Stimulated activated CD8-positive, alpha-beta memory T cell treated with anti-CD3 and anti-CD28 coated beads, Interleukin-15, amount 100 ng/mL, for 1 hour (primary cell): ENCODE measurements at places on chromosomes 3 and 15.

GRCh38 chr15:57227166-57227565, 149.1 kb upstream of the CGNL1 start:
- no peak for DNase-seq

- no peak for DNase-seq
Measured at GRCh38 chr3:126256251-126256650, 75.9 kb upstream of the ALDH1L1 start.

DNA sequence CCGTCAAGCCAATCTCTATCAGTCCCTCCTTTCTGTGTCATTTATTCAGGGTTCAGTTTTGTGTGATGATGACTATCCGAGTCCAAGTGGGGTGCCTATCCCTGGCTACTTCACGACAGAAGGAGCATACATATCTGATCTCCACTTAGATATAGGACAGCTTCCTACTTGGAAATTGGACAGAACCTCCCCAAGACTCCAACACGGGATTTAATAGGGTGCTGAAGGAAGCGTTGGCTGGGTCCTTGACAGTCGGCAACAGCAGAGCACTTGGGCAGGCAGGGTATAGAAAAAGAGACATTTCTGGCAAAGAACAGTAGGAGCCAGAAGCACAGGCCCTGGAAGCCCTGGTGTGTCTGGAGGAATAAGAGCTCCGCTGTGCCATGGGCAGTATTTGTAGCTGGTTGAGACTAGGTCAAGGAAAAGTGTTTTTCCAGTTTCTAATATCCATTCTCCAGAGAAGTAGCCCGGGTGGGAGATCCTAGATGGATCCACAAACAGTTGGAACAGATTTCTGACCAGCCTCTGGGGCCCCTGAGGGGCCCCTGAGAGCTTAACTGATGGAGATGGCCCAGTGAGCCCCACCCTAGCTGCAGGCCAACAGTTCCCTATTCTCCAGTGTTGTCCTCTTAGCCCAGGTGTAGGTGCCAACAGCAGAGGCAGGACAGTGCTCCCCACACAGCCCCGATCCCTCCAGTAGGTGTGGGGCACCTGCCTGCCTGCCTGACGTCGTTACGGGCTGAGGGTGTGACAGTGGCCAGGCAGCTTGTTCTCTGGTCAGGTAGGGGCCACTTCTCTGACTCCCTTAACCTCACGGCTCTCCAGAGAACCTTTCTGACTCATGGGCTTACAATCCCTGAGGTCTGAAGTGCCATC, 130.8 kb downstream of the CHCHD6 start:
- no peak for DNase-seq

DNA sequence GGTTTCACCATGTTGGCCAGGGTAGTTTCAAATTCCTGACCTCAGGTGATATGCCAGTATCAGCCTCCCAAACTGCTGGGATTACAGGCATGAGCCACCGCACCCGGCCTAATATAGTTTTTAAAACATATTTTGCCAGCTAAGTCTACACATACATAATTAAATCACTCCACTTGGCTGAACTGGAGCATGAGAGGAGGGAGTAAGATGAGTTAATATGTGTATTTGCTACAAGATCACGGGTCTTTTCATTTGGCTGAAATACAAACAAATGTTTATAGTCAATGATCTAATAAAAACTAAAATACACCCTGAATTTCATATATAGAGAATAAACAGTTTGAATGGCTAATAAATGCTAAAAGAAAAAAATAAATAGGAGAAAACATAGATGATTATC, 25.3 kb downstream of the SLC30A4 start:
- DNase-seq = no peak

GRCh38 chr15:77507911-77508310, 87.2 kb downstream of the HMG20A start:
- DNase-seq = no peak

GRCh38 chr3:189967254-189967865, 153.3 kb downstream of the P3H2 start:
- DNase-seq = no peak

DNA sequence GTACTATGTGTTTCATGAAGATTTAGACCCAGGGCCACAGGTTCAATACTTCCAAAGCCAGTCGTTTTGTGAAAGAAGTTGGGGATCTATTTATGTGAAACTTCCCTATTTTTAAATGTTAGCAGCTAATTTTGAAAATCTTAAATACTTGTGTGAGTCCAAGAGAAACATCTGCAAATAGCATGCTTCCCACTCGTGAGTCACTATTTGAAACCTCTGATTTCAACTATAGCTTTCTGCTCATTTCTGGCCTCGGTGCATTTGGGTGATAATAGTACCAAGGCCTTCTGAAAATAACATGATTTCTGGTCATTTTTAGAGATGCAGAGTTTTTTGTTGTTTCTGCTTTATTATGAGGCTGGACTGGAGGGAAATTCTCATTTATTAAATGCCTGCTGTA, 110.0 kb downstream of the OPA1 start:
- no peak for DNase-seq

GRCh38 chr3:99881121-99881524, 63.5 kb downstream of the CMSS1 start:
- no peak for DNase-seq

GRCh38 chr3:13525827-13526625, 22.9 kb upstream of the FBLN2 start:
- no peak for DNase-seq

DNA sequence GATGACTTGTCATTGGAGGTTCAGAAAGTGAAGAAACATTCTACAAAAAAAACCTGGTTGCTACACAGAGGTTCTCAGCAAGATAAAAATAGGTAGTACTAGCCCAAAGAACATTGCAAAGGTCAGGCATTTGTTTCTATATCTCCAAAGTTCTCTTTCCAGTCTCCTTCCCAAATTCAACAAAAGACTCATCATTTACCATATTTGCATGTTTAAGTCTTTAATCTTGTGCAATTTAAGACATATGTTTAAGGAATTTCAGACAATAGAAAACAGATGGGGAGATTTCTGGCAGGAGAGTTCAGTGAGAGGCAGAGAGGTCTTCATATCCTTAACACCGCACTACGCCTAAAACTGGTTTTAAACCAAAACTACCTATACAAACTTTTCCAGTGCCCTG, 173.8 kb upstream of the THBS1 start:
- DNase-seq = no peak

GRCh38 chr15:85760049-85760448, 34.7 kb downstream of the KLHL25 start:
- DNase-seq = no peak

DNA sequence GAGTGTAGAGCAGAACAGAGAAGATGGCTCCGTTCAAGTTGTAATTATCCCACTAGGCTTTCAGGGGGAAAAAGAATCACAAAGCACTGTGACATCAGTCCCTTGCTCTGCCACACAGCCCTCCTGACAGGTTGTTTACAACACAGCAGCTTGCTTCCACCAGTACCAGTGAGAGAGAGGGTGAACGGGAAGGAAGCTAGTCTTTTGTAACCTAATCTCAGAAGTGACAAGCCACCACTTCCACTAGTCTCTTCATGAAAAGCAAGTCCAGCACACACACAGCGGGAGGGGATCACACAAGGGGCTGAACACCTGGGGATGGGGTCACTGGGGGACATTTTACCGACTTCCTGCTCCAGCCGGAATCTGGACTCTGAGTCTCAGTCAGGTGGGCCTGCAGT, 86.3 kb downstream of the FAM81A start:
- DNase-seq = no peak
